Stimulated activated CD4-positive, alpha-beta T cell treated with anti-CD3 and anti-CD28 coated beads, Interleukin-4, amount 100 ng/mL, for 48 hours (primary cell): ENCODE measurements at places on chromosomes 6 and 20.

DNA sequence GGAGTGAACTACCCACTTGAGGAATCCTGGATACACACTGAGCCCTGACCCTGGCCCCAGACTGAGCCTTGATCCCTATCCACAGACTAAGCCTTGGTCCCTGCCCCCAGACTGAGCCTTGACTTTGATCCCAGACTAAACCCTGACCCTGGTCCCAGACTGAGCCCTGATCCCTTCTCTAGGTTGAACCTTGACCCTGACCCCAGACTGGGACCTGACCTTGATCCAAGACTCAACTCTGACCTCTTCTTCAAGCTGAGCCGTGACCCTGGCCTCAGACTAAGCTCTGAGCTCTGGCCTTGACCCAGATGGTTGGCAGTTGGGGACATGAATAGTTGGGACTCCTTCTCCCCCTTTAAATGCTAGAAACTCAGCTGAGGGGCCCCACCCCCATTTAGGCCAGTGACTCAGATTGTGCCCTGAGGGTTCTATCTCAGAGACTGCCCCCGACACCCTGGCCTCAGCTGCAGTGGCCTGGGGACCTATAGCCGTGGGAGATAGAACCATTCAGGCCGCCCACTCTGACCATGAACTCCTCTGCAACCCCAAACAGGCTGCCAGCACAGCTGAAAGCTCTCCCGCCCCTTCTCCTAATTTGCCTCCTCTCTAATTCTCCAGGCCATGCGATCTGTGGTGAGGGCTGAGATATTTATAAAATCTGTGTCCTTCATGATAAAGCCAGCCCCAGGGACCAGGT is 84.7 kb downstream of the DLGAP4 start:
- no peak for DNase-seq

DNA sequence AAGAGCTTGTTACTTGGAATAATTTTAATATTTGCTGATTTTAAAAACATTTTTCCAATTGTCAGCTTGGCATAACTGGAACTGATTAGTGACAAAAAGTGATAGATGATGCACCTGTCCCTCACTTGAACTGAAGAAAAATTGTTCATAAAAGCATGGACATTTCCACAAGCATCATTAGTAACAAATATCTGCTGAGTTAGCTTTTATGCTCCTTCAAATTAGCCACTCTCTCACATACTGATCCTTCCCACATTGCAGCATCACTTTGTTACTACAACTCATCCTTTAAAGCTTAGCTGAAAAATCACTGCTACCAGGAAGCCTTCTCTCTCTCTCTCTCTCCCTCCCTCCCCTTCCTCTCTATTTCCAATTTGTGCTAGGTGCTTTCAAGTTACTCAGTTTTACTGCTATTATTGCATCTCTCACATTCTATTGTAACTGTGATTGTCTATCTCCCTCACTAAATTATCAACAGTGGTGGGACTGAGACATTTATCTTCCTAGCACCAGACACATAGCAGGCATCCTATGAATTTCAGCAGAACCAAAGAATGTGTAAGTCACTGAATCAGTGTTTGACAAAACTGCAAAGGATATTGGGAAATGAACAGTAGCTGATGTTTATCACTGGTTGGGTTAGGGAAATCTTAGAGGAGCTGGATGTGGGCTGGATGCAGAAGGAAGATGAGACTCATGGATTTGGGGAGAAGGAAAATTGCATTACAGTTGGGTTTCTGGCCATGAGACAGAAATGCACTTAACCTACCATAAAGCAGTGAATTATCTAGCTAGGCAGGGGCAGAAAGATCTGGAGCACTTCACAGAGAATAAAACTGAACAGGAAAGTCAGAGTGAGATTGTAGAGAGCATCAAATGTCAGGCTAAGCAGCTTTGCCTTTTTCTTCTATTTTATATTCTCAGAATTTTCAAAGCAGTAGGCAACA is 128.4 kb upstream of the PLN start:
- no peak for DNase-seq

- DNase-seq = no peak
Observed at GRCh38 chr6:41404182-41404845, 68.9 kb downstream of the NCR2 start.

- no peak for DNase-seq
Observed at GRCh38 chr20:45034436-45034835, 66.5 kb downstream of the KCNS1 start.

- no peak for DNase-seq
Observed at GRCh38 chr20:682123-682522, 6.5 kb upstream of the SCRT2 start.

- no peak for DNase-seq
Observed at GRCh38 chr20:59123678-59124255, 39.9 kb upstream of the ZNF831 start.

GRCh38 chr6:132950566-132950965 is 136.2 kb downstream of the RPS12 start:
- DNase-seq = no peak

DNA sequence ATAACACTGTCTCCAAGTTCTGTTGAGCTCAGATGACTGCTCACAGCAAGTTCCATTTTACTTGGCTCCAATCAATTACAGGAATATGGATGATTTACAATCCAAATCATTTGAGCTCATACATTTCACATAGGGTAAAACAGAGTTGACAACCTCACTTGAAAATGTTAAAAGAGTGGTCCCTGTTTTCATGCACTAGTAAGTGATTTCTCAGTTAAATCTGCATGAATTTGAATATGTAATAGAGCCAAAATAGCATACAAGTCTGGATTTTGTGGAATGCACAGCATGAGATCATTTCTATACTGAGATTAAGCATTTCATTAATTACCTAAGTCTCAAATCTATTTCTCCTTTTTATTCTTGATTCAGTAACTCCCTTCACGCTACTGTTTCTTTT is 217.6 kb downstream of the SIM1 start:
- DNase-seq = no peak

GRCh38 chr20:61262036-61262435 is 10.0 kb downstream of the CDH4 start:
- no peak for DNase-seq

- DNase-seq = no peak
Observed at GRCh38 chr6:52801188-52801841, 2.3 kb downstream of the GSTA1 start.

- DNase-seq = peak; percentile 81
Observed at GRCh38 chr6:13336553-13336952, 8.2 kb upstream of the TBC1D7 start.

GRCh38 chr20:38170826-38171674 is 6.0 kb upstream of the TGM2 start:
- no peak for DNase-seq

- no peak for DNase-seq
Observed at GRCh38 chr6:148769304-148769968, 22.6 kb downstream of the UST start.

DNA sequence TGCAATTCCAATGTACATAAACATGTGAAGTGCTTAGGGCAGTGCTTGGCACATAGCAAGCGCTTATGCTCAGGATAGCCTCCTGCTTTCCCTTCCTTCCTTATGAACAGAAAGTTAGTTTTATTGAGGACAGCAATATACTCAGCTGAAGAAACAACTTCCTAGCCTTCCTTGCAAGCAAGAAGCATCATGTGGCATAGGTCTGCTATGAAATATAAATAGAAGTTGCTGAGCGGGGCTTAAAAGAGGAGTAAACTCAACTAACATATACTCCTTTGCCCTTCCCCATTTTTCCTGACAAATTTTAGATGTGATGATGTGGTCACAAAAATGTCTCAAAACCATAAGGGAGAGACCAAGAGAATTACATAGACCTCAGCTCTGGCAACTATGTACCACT is 98.9 kb downstream of the KIF16B start:
- DNase-seq = no peak

DNA sequence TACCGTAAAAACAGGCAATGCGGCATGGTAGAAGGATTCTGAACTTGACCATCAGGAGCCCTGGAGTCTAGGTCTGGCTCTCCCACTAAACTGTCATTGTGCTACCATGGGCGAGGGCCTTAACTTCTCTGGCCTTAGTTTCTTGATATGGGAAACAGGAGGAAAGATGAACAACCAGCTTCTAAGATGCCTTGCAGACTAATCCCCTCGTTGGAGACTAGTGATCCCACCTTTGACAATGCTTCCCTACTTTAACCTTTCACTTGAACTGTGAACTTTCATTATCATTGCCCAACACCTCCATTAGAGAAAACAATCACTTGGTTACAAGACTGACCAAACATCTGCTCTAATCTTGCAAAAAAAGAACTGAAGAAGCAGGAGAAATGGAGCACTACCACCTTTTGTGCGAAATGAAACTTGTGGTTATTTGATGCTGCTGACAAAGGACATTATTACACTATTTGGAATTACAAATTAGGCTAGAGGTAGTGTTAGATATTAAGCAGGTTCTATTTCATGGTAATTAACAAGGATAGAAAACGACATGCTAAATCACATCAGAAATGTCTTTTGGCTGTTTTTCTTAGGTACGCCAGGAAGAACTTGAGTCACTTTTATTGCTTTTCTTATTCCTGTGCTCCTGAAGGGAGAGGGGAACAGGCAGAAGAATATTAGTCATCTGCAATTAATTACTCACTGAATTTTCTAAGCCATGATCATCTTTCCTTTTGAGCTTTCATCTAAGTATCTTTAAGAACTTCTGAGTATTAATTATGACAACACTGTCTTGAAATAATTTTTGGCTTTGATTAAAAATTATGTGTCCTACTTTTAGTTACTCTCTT is 39.1 kb upstream of the ARHGAP18 start:
- no peak for DNase-seq
